Hematopoietic multipotent progenitor cell treated with erythropoietin and hydrocortisone succinate and interleukin-3 and kit ligand, for 17 days (in vitro differentiated cells): ENCODE measurements at places on chromosomes 4 and X.
A peak's percentile ranks its signal among the peaks of the same experiment; 100 is the strongest.

GRCh38 chr4:48490680-48491513 lies 845 bp downstream of the ZAR1 start:
- no peak for DNase-seq

GRCh38 chr4:119643306-119644042 lies 14.9 kb upstream of the PDE5A start:
- no peak for DNase-seq

- no peak for DNase-seq
Observed at GRCh38 chrX:55196688-55197087, 23.5 kb upstream of the PAGE5 start.

DNA sequence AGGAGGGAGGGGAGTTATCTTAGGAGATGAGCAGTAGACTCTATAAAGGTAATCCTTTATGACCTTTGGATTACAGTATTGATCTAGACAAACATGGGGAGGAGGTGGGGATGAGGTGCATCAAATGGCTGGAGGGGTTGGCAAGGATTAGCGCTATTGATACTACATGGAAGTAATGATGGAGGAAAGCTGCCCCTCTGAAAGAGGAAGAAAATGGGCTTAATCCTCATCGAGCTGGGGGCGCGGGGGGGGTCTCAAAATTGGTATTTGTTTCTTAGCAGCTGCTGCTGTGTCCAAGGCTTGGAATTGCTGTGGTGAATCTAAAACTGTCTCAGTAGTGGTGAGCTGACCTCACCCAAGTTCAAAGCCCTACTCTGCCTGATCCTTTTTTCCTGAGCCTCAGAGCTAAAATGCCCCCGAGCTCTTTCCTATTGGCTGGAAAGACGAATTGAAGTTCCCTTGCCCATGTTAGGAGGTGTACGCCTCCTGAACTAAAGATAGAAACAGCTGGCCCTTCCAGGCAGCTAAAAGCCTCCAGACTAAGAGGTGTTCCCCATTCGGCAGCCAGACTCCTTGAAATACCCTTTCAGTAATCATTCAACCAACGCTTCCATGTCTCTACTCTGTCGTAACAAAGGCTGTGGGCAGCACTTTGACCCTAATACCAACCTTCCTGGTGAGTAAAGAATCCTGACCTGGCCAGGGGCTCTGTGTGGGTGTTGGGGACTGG lies at the start of gene ITGB1BP2:
TSS of gene ITGB1BP2 (plus strand) at position 556 of the 730 bp plus-strand sequence. CDS start at position 613, 57 bp downstream.
- no peak for DNase-seq

DNA sequence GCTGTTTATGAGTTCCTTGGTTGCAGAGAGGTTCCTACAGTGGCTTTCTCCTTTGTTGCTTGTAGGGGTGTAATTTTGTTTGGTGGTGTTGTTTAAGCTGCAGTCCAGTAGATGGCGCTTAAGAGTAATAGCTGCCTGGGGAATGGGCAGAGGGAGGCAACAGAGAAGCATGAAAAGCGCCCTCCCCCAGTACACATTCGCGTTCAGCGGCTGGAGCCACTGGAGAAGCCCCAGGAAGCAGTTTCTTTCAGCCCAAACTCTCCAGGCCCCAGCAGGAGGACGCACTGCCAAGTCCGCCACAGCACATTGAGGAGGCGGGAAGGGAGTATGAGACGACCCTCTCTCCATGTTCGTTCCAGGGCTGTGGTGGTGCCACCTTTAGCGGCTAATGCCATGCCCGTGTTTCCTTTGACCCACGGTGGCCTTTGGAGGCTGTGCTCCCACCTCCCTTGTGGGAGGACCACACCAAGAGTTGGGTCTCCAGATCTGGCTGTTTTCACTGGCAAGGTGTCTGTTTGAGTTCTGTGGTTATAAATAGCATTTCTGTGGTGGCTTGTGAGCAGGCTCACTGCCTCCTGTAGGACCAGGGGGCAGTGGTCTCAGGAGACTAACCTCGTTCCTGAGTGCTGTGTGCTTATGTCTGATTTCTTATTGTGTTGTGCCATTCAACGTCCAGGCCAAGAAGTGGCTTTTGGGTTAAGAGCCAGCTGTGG lies 252.3 kb downstream of the ARHGAP10 start:
- peak; percentile 6 for DNase-seq

- no peak for DNase-seq
Observed at GRCh38 chr4:37762991-37763368, 63.5 kb upstream of the PGM2 start.

DNA sequence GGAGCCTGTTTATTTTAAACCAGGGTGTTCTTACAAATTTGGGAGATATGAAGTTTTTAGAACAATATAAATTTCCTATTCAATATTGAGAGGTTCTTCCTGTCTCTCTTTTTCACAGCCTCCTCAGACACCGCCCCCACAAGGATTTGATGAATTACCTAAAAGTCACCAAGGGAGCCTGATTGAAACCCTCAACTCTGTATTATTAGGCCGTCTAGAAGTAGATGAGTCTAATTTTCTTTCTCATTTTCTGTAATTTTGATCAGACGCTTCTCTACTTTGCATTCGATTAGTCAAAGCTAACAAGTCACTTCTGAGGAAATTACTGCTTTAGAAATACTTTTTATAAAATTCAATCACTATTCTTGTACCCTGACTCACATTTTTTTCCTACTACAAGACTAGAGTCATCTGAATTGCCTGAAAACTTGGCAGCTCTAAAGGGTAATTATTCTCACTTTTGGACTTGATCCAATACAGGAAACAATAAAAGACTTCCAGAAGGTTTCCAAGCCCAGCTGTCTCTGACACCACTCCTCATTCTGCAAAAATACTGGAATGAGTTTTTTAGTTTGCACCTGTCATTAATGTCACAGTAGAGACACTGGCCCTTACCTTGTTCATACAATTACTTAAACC lies 111.2 kb downstream of the ELOVL6 start:
- no peak for DNase-seq

GRCh38 chr4:92334716-92335350 lies 31.1 kb downstream of the GRID2 start:
- DNase-seq: no peak

- peak; percentile 46 for DNase-seq
Observed at GRCh38 chr4:128371876-128372275, 84.3 kb upstream of the PGRMC2 start.

GRCh38 chr4:14726877-14727361 lies 275.4 kb upstream of the CPEB2 start:
- no peak for DNase-seq

DNA sequence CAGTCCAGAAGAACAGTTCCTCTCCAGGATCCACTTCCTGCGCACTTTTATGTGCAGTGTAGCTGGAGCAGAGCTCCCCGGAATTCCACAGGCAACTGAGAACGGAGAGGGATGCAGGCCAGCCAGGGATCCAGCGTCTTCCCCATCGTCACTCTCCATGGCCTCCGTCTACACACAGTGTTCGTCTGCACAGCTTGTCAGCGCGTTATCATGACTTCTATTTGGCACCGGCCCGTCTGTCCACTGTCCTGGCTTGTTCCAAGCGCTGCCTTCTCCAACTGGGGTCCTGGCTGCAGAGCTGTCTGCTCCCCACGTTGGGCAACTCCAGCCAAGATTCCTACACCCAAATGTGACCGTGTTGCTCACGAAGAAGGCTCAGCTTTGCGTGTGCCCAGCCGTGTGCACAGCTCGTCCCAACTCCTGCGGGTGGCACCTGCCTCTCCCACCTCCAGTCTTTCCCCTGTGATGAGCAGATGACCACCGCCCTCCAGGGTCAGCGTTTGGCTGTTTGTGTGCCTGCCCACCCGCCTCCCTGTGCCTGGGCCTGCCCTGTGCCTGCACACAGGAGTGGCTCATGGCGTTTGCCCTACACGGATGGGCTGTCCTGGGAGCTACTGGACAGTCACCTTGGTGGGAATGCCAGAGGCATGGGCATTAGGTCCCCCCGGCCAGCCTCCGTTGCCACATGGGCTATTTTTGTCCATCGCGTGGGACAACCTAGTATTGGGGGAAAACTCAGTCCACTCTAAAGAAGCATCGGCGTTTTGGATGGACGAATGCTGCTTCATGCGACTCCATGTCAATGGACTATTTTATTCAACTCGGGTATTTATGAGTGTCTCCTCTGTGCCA lies 2.2 kb upstream of the CTBP1 start:
- no peak for DNase-seq

DNA sequence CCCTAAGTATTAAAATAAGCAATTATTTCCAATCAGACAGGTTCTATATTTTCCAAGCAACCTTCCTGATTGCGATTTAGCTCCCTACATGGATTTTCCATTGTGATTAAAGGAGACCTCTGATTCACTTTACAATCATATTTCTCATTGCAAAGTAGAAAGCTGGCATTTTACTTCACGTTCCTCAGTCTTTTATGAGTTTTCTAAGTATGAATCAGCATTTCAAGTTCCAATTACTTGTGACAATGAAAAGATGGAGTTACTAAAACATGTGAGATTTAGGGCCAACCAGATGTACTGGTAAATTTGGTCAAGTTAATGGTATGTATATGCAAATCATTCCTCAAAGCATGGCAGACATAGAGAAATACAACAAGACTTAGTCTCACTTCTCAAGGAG lies 206.2 kb downstream of the KCNIP4 start:
- DNase-seq: no peak

DNA sequence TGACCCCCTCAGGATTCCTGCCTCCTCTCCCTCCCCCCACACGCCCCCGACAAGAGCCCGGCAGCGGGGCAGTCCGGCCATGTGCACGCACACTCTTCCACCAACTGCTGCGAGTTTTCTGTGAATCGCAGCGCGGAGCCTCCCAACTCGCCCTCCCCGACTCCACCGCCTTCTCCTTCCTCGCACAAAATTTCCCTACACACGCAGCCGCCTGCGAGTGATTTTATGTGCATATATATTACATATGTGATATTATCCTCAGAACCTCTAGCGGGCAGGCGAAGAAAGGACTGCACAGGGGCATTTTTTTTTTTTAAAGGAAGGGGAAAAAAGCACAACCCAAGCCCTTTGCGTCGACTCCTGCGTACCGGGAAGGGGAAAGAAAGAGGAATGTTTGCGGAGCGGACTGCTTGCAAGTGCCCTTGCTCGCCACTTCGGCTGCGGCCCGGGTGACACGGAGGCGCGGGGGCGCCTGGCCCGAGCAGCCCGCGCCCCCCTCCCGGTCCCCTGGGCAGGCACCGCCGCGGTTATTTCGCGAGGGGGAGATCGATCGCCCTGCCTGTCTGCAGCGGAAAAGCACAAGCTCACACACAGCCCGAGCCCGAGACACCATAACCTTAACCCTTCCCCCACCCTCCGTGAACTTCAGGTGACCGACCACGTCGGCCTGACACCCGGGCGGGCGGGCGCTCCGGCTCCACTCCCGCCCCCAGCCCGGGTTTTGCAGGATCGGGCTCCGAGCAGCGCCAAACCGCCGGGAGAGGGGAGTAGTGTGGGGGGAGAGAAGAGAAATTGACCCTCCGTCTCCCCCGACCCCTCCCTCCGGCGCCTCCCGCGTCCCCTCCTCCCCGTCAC lies 2.3 kb downstream of the ZNF827 start:
- no peak for DNase-seq

- no peak for DNase-seq
Observed at GRCh38 chr4:182338063-182338462, 94.9 kb downstream of the TENM3 start.

DNA sequence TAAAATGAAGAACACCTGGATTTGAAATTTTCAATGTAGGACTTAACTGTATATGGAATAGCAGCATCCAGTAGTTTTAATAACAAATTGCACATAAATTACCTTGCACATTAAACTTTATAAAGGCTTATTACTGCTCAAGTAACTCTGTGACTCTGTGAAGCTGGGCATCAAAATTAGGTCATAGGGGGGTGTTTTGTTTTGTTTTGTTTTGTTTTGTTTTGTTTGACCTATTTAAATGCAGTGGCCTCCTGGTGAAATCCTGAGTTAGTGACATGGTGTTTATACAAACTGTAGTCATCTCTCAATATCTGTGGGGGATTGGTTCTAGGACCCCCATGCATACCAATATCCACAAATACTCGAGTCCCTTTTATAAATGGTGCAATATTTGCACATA lies 51.9 kb upstream of the ADAD1 start:
- DNase-seq: no peak

DNA sequence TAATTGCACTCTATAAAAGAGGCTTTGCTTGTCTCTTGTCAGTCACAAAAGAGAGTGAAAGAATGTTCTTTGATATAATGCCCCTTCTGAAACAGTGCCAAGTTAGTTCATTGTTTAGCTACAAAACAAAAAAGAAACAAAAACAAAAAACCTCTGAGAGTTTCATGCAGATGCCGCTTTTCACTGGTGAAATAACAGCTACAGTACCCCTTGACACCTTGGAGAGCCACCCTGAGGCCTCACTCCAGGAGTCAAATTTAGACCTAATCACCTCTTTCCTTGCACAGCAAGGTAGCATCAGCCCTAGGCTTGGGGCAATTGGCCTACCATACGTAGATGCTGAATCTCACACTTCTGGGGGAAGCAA lies 185.2 kb downstream of the UNC5C start:
- DNase-seq: no peak
